A172 (cell line): ENCODE measurements at places on chromosomes 13 and 19.

GRCh38 chr13:74080762-74081161, 53.4 kb downstream of the KLF12 start:
- no peak for DNase-seq

DNA sequence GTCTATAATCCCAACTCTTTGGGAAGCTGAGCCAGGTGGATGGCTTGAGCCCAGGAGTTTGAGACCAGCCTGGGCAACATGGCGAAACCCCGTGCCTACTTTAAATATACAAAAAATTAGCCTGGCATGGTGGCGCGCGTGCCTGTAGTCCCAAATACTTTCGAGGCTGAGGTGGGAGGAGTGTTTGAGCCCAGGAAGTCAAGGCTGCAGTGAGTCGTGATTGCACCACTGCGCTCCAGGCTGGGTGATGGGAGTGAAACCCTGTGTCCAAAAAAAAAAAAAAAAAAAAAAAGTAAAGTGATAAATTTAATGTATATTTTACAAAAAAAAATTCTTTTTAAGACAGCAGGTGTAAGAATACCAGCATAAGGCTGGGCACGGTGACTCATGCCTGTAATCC, 17.6 kb downstream of the TMEM38A start:
- no peak for DNase-seq

GRCh38 chr13:98520674-98521449, 56.0 kb downstream of the STK24 start:
- no peak for DNase-seq

DNA sequence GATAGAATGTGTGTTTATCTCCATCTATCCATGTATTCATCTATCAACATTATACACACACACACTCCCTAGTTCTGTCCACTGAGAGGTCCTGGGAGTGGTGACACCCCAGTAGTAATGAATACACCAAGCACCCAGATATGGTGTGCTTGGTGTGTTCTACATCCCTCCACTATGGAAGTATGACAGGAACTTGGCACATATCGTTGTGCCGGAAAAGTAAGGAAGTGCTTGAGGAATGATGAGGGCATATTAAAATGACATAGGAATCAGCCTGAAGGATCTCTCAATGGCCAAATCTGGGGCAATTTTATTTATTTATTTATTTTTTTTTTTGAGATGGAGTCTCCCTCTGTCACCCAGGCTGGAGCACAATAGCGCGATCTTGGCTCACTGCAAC, 28.3 kb upstream of the FBXO17 start:
- DNase-seq, result no peak

GRCh38 chr19:21850656-21851255, 14.8 kb upstream of the ZNF43 start:
- DNase-seq, result no peak

DNA sequence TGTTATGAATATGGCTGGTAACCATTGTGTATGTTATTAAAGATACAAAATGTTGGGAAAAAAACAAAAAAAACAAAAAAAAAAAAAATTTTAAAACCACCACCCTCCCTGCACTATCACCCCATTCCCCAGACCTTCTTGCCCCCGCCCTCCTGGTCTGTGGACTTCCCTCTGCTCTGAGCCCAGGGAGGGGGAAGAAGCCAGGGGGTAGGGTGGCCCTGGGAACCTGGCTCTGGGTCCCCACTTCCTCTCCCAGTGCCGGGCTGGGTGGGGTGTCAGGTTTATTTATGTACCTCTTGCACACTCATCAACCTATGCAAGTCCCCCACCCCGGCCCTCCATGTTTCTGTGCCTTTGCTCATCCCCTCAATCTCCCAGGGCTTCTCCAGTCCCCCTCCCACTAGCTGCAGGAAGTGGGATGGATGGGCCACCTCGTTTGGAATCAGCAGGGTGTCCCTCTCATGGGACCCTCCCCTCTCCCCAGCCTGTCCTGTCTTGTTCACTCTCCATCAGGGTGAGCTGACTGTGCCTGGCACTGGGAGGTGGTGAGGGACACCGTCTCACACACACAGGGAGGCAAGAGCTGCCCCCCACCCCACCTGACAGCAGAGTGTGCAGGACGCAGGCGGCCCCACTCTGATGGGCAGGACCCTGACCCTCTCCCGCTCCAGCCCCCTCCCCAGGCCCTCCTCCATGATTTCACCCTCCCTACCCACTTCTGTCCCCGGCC, 5.9 kb downstream of the PAF1 start:
- DNase-seq, result no peak

GRCh38 chr19:13013649-13014048, 18.4 kb downstream of the NFIX start:
- no peak for DNase-seq

- DNase-seq, result peak; percentile 9
These were observed 146.6 kb downstream of the RNF17 start for GRCh38 chr13:24910502-24911132.

- DNase-seq, result no peak
These were observed 1.1 kb downstream of the FPR1 start for GRCh38 chr19:51750400-51751094.

DNA sequence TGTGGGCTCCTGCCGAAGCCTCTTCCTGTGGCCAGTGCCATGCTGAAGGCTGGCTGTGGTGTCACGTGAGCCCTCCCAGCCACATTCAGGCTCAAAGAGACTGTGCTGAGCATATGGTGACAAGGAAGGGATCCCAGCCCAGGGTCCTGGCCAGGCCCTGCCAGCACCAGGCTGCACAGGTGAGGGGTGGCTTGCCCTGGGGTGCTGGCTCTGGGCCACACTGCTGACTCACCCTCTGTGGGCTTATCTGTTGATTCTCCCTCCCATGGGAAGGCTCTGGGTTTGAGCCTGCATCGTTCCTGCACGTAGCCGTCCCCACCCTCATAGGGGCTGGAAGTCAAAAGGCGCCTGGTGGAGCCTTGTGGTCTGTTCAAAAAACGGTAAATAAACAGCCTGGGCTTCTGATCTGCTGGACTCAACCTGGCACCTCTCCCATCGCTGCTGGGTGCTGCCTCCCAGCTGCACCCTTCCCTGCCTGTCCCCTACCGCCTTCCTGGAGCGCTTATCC, 31.1 kb downstream of the DNM2 start:
- peak; percentile 83 for DNase-seq

GRCh38 chr19:14843169-14843568, 5.6 kb downstream of the OR7A10 start:
- no peak for DNase-seq

GRCh38 chr19:35592226-35592625, 6.3 kb downstream of the PMIS2 start:
- DNase-seq, result no peak

DNA sequence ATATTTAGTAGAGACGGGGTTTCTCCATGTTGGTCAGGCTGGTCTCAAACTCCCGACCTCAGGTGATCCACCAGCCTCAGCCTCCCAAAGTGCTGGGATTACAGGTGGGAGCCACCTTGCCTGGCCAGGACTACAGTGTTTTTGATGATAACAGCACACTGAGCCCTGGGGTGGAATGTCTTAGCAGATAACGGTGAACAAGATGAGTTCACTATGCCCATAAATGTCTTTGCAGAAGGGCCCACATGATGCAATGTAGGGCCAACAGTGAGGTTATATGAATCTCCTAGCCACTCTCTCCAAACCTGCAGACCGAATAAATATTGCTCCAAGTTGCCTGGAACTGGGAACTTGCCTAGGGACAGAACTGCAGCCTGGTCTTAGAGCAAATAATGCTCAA, 235.1 kb downstream of the COG6 start:
- no peak for DNase-seq

- DNase-seq, result no peak
These were observed 907.4 kb downstream of the UQCRFS1 start for GRCh38 chr19:28305513-28305912.

DNA sequence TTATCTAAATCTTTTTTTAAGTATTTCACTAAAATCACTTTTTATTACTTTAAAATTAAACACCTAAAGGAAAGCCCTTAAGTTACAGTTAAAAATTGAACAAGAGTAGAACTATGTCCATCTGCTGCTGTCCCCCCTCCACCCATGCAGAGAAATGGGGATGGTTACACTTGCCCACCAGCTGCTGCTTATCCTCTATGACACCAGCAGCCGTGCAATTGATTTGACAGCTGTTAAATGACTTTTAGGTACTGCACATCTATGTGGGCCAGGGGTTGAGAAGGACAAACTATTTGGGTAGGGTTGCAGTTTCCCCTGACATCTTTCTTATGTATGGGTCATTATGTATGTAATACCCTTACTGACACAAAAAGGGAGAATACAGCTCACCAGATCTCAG, 77.2 kb downstream of the TBC1D4 start:
- no peak for DNase-seq

DNA sequence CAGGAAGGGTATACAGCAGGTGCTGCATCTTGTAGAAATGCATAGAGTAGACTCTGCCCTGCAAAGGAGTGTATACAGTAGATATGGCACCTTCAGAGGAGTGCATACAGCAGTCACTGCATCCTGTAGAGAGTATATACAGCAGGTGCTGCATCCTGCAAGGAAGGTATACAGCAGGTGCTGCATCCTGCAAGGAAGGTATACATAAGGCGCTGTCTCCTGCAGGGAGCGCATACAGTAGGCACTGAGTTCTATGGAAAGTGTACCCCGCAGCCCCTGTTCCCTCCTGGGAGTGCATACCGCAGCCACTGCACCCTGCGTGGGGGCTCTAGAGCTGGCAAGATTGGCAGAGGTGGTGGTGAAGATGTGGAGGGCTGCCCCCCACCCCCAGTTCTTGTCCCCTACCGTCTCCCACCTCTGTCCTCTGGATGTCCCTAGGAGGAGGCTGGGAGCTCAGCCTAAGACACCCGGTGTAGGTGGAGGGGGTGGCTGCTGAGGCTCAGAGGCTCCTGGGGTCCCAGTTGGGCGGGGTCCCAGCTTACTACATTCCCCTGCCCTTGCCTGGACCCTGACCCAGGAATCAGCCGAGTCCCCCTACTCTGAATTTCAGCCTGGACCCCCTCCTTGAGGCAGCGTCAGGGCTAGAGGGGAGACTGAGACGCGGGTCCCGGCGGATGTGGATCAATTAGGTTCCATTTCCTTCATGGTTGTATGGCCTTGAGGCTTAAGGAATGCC, 2.3 kb upstream of the ADAMTSL5 start:
- DNase-seq, result no peak

GRCh38 chr13:22232186-22232585, 561.3 kb downstream of the FGF9 start:
- no peak for DNase-seq

GRCh38 chr13:38606699-38607535, 80.0 kb upstream of the FREM2 start:
- no peak for DNase-seq

DNA sequence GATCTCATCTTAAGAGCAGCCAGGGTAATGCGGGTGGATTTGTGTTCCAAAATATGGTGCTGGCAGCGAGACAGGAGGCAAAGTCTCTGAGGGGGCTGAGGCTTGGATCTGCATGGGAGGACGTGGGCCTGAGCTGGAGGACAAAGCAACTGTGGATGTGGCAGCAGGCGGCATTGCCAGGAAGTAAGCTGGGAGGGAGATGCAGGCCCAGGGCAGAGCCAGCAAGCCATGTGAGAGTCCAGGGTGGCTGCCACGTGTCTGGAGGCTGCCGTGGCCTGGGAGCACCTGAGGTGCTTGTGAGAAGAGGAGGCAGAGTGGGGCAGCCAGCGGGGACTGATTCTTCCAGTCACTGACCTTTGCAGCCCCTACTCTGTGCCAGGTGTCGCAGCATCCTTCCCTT, 52.0 kb downstream of the DPF1 start:
- DNase-seq, result no peak

DNA sequence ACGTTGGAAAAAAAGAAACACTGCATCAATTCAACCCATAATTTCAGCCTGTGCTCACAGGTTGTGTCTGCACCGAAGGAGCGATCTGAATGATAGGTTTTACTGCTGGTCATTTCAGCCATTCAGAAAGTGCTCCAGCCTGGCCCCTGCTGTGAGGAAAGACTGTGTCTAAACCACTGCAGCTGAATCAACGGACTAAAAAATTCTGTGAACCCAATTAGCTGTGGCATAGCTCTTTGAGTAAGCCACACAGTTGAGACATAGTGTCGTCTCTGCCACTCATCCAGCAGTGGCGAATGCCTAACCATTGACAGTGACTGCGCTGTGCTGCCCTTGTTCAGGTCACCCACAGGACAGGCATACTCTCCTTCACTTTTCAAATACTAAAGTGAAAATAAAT, 179.8 kb downstream of the COG6 start:
- peak; percentile 3 for DNase-seq

GRCh38 chr13:113048766-113049165, 56.8 kb upstream of the F7 start:
- DNase-seq, result no peak

DNA sequence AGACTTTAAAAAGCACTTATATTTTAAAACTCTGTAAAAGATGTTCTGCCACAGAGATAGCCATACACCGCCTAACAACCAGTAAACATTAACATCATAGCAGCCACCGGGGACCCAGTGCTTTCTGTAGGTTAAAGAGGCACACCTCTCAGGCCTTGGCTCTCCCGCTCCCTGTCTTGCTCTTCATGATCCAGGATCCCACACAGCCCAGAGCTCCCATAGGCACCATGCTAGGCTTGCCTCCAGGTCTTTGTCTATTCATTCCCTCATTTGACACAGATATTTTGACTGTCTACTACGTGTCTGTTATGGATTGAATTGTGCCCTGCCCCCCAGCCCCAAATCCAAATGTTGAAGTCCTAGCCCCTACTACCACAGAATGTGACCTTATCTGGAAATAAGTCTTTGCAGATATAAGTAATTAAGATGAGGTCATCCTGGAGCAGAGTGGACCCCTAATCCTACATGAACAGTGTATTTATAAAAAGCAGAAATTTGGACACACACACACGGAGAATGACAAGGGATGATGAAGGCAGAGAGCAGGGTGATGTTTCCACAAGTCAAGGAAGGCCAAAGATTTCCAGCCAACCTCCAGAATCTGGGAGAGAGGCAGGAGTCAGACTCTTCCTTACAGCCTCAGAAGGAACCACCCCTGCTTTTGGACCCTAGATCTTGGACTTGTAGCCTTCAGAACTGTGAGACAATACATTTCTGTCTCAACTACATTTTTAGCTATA, 272.6 kb downstream of the DNAJC15 start:
- no peak for DNase-seq

DNA sequence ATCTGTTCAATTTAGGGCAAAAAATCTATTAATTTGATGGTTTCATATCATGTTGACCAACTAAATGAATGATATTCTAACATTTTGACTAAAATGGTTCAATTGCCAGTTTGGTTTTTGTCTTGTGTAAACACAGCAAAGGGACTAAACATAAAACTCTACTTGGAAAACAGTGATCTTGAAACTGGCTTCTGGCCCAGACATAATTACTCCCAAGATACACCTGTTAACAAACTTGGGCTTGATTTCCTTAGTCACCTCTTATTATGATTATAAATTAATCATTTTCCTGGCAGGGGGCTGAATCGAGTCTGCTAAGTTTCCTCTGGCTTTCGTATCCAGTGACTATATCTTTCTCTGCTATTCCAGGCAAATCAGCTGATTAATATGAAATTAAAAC, 78.0 kb upstream of the OXGR1 start:
- DNase-seq, result no peak

- DNase-seq, result no peak
These were observed 320.4 kb upstream of the OBI1 start for GRCh38 chr13:78979349-78979748.

GRCh38 chr19:46394402-46394797, 19.0 kb downstream of the CCDC8 start:
- no peak for DNase-seq
